Activated CD8-positive, alpha-beta T cell treated with anti-CD3 and anti-CD28 coated beads for 36 hours (primary cell): ENCODE measurements at places on chromosomes 3 and 15.

DNA sequence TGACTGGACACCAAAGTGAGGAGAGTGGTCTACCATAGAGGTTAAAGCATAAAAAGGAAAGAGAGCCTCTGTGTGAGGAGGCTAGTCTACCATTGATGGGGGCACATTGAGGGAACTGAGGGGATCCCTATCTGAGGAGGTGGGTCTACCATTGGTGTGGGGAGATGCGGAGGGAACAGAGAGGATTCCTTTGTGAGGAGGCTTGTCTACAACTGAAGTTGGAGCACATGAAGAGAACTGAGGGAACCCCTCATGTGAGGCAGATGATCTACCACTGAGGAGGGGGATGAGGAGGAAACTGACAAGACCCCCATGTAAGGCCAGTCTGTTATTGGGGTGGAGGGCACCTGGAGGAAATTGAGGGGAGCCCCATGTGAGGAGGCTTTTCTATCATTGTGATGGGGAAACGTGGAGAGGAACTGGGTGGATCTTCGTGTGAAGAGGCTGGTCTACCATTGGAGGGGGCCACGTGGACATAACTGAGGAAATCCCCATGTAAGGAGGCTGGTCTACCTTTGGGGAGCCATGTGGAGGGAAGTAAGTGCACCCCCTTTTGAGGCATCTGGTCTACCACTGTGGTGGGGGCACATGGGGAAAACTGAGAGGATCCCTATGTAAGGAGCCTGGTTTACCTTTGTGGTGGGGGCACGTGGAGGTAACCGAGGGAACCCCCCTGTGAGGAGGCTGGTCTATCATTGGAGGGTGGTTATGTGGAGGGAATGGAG, 160.1 kb downstream of the FBLN2 start:
- DNase-seq: no peak

DNA sequence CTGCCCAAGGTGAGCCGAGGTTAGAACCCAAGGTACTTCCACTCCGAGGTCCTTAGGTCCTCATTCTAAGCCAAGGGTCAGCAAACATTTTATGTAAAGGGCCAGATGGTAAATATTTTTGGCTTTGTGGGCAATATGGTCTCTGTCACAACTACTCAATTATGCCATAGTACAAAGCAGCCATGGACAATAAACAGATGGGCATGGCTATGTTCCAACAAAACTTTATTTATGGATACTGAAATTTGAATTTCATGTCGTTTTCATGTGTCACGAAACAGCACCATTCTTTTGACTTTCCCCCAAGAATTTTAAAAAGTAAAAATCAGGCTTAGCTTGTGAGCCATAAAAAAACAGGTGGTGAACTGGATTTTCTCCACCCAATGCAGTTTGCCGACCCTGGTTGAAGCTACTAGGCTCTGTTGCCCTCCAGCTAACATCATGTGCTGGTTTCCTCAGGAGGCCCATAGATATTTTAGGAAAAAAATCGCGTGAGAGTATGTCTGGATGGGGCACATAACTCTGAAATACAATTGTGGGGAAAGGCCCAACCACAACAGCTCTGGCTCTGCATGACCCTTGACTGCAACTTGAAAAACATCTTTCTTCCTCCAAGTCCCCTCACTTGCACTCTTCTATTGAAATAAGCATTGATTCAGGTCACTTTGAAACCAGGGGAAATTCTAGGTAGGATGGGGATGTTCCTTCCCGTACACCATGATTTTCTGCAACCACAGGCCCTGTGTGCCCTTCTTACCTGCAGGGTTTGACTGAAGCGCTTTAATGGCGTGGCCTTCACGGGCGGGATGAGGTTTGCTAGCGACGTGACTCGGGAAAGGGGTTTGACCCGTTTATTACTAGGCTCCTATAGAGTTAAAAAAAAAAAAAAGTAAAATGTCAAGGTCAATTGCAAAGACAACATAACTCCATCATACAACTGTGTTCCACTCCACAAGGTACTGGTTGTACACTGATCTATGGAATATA, 28.5 kb downstream of the ARHGEF3 start:
- DNase-seq: no peak

- DNase-seq: peak; percentile 94
Measured at GRCh38 chr3:10242182-10243065, 5.8 kb upstream of the TATDN2 start.

GRCh38 chr15:81221449-81221848, 24.8 kb downstream of the IL16 start:
- no peak for DNase-seq

DNA sequence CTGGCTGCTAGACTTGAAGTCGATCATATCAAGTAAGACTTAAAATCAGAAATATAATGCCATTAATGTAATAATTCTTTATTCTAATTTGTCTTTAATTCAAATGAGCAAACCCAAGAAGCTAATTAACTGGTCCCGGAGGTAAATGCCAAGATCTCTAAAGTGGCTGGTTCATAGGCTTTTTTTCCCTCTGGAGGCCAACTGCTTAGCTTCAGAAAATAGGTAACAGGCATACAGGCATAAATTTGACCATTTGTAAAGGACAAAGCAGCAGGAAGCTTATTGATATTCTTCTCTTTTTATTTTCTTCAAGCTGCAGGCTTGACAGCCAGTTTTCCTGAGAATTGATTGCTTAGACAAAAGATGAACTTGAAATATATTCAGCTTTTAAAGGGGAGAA, 158.6 kb upstream of the RAP2B start:
- no peak for DNase-seq
